ENCODE measurements at places on chromosomes 16 and 17.

DNA sequence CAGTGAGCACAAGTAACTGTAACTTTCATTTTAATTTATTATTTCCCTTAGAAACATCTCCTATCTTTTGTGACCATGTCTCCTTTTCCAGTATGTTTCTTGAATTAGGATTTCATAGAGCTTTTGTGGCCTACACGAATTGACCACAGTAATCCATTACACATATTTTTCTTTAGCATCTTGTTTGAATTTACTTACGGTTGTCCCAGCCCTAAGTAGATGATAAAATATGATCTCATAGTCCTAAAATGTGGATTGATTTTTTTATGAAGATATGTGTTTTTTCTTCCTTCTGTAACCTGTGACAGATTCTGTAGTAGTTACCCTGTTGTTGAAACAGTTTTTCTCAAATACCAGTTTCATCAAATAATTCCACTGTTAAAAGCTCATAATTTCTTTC is 61.5 kb downstream of the NF1 start:
- no peak for DNase-seq

GRCh38 chr17:80504686-80505413 is 28.4 kb upstream of the NPTX1 start:
- DNase-seq, result no peak

DNA sequence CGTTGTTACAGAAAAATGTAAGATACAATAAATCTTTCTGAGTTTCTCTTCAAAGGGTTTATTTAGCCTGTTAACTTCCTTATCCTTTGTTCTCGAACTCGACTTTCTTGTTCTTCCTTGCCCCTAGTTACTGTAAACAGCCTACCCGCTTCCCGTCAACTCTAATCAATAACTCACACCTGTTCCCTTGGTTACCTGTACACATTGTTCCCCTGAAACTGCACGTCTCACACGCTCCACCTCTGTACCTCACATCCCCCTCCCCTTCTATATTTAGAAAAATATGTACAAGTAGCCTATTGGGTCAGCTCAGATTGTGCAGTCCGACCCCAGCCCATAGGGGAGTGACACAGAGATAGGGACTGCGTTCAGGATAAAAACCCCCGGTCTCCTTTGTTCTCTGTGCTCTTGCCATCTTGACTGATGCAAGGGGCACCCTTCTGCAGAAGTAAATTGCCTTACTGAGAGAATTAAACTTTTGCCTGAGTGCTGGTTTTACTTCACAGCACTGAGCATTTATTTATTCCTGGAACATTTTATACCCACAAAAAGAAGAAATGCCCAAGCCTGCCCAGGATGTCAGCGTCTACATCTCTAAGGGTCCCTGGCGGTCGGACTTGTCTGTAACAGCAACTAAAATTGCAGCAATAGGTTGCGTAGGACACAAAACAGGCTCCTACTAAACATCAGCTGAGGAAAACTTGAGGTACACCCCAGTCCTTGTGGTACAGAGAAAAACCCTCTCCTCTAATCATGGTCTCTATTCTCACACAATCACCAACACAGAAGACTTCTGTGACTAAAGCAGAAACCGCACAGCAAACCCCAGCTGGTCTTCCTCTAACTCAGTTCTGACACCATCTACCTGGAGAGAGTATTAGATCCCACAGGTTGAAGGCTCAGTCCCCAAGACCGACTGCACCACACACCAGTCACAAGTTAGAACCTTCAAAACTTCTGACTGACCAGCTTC is 11.3 kb downstream of the WDR45B start:
- DNase-seq, result no peak

- DNase-seq, result no peak
These were observed 729 bp downstream of the LONP2 start for GRCh38 chr16:48244863-48245195.

GRCh38 chr16:84937196-84938005 is 73.9 kb downstream of the ZDHHC7 start:
- DNase-seq, result no peak

GRCh38 chr16:81429045-81429521 is 15.5 kb upstream of the CMIP start:
- no peak for DNase-seq

- DNase-seq, result no peak
These were observed 17.7 kb downstream of the TCF25 start for GRCh38 chr16:89890886-89891657.

DNA sequence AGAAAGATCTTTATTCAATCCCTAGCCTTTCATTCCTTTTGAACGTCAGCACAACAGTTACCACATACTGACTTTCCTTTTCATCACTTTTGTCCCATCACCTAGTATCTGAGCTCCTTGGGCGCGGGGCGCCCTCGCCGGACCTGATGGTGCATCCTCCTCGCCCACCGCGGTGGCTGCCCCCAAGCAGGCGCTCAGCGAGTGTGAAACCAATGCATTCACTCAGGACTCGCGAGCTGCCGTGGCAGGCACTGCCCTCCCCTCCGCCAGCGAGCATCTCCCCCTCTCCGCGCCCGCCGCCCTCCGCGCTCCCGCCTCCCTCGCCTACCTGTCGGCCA is 756 bp downstream of the KLHL11 start:
- no peak for DNase-seq

GRCh38 chr17:3959295-3959899 is 4.8 kb downstream of the ATP2A3 start:
- no peak for DNase-seq

- DNase-seq, result no peak
These were observed 47.8 kb upstream of the SCNN1B start for GRCh38 chr16:23254338-23254737.

DNA sequence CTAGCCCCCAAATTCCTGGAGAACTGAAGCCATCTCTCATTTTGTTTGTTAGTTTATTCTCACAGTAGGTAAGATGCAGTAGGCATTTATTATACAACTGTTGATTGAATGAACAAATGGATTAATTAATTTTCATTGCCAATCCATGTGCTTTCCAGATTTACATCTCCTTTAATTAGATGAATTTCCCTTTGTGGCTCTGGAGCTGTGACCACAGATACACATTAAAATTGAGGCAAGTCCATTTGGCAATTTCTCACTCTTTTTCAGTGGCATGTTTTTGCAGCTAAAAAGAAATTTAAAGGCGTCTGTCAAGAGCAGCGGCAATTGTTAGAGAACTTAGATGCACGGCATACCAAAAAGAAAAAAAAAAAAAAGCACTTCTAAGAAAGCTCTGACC is 635.4 kb upstream of the SOX9 start:
- no peak for DNase-seq

- no peak for DNase-seq
These were observed 32.1 kb downstream of the ABR start for GRCh38 chr17:1147664-1148063.

GRCh38 chr17:80565343-80566053 is 20.9 kb downstream of the RPTOR start:
- DNase-seq, result no peak

DNA sequence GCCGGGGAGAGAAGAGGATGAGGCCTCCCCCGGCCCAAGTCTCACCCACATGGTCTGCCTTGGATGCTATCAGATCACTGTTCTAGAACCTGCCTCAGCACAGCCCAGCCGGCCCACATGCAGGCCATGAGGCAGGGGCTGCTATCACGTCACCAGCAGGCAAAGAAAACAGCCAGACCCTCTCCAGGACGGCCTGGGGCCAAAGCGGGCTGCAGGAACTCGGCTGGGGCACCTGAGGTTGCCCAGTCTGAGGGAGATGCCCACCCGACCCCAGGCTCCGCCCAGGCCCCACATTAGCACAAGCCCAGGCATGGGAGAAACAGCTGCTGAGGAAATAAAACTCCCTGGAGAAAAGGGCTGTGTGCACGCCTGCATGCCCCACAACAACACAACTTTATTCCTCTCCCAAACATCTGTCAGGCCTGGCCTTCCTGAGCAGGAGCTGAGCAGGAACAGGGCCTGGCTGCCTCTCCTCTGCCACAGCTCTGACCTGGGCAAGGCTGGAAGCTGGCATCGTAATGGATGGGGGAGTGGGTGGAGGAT is 6.7 kb upstream of the SMIM5 start:
- no peak for DNase-seq

DNA sequence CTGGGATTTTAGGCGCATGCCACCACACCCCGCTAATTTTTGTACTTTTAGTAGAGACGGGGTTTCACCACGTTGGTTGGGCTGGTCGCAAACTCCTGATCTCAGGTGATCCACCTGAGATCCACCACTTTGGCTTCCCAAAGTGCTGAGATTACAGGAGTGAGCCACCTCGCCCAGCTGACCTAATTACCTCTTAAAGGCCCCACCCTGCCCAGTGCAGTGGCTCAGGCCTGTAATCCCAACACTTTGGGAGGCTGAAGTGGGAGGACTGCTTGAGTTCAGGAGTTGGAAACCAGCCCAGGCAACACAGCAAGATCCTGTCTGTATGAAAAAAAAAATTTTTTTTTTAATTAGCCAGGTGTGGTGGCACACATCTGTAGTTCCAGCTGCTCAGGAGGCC is 2.9 kb upstream of the COASY start:
- no peak for DNase-seq

- no peak for DNase-seq
These were observed 176.4 kb upstream of the CHMP6 start for GRCh38 chr17:80815151-80815681.

DNA sequence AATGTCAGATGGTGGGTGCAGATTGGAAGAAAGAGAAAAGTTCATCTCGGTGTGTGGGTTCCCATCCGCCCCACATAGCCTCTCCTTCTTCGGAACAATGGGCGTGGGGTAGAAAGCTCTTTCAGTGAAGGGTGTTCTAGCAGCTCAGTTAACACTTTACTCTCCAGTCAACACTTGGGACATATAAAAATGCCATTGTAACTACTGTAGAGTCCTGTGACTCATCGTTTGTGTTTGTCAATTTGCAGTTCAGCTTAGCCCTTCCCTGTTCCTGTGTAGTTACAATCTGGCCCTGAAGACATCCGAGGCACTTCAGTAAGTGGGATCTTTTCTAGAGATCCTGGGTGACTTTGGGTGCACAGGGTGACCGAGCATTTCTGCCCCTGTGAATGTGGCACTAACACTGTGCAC is 11.5 kb upstream of the CLEC18C start:
- no peak for DNase-seq

GRCh38 chr17:3667366-3668278 is 756 bp downstream of the TAX1BP3 start:
- DNase-seq, result no peak

- DNase-seq, result no peak
These were observed 310.7 kb upstream of the ASIC2 start for GRCh38 chr17:33603789-33604188.

GRCh38 chr17:45060382-45060796 is 728 bp upstream of the NMT1 start:
- no peak for DNase-seq

- no peak for DNase-seq
These were observed 13.1 kb upstream of the SEZ6 start for GRCh38 chr17:29018788-29019474.

DNA sequence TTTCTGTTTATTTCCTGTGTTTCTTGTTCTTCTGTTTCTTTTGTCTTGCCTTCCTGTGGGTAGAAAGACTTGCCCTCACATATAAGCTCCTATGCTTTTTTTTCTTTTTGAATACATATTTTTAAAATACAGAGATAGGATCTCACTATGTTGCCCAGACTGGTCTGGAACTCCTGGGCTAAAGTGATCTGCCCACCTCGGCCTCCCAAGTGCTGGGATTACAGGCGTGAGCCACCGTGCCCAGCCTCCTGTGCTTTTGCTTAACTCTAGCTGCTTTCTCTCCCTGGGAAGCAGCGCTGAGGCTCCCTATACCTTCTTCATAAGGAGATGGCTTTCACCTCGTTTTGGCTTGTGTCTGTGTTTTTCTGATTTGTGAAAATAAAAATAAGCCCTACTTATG is 93.4 kb upstream of the FA2H start:
- no peak for DNase-seq

DNA sequence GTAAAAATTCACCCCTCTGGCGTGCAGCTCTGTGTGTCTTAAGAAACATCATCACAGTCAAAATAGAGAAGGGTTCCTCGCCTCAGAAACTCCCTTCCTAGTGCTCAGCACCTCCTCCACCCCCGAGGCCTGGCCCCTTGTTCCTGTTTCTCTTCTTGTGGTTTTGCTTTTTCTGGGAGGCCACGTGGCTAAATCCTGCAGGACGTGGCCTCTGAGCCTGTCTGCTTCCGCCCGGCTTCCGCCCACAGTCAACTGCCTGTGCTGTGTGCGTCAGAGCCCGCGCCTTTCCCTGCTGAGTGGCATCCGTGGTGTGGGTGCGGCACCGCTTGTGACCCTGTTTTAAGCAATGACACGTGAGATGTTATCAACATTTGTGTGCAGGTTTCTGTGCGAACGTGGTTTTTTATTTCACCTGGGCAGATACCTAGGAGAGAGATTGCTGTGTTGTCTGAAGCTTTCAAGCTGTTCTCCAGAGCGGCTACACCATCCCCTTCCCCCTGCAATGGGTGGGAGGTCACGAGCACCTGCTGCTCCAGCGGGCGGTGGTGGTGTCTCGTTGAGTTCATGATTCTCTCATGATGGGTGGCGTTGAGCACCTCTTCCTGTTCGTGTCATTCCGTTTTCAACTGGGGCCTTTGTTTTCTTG is 21.7 kb downstream of the ACSF3 start:
- peak; percentile 68 for DNase-seq

DNA sequence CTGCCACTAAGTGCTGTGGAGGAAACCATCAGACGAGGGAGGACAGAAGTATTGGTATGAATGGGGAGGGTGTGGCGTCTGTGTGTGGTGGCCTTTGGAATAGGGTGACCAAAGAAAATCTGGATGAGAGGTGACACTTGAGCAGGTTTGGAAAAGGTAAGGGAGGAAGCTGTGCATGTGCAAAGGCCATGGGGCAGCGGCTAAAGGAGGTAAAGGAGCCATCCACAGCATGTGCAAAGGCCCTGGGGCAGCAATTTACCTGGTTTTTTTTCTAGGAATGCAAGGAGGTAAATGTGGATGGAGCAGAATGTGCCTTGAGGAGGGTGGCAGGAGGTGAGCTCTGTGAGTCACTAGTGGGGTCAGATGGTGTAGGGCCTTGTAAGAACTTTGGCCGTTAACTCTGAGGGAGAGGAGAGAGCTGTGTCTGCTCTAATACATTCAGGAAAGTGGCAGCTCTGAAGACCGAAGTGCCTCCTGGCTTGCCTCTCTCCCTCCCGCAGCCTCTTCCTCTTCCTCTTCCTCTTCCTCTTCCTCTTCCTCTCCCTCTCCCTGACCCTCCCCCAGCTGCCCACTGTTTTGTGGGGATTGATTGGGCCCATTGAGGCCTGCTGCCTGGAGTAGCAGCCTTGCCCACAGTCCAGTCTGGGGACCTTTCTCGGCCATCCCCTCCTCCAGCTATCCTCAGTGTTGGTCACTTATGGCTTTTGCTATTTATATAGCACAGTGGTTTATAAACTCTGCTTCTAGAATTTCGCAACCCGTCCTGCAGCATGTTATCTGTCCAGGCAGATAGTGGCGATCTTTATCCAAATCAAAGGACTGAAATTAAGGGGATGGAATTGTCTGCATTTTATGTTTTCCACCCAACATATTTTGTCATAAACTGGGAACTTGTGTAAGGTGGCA is 38.7 kb downstream of the CMIP start:
- DNase-seq, result no peak

- no peak for DNase-seq
These were observed 8.8 kb downstream of the MBTD1 start for GRCh38 chr17:51251010-51251409.

GRCh38 chr17:41413982-41414381 is 10.4 kb downstream of the KRT37 start:
- no peak for DNase-seq

GRCh38 chr16:1461146-1461545 is 13.7 kb downstream of the CLCN7 start:
- DNase-seq, result no peak

GRCh38 chr16:88532434-88533241 is 37.6 kb upstream of the ZC3H18 start:
- no peak for DNase-seq

All from activated CD8-positive, alpha-beta memory T cell treated with anti-CD3 and anti-CD28 coated beads for 48 hours (primary cell).